ENCODE measurements at places on chromosomes 2 and 18.

- DNase-seq = no peak
Measured at GRCh38 chr2:12612671-12613070, 104.1 kb upstream of the TRIB2 start.

- DNase-seq = no peak
Measured at GRCh38 chr2:231927566-231927890, 1.3 kb upstream of the NPPC start.

GRCh38 chr18:22865354-22866116 lies 67.6 kb upstream of the RBBP8 start:
- no peak for DNase-seq

- DNase-seq = no peak
Measured at GRCh38 chr2:212832211-212833195, 293.9 kb upstream of the ERBB4 start.

GRCh38 chr2:71813807-71814470 lies 333.7 kb downstream of the CYP26B1 start:
- no peak for DNase-seq

DNA sequence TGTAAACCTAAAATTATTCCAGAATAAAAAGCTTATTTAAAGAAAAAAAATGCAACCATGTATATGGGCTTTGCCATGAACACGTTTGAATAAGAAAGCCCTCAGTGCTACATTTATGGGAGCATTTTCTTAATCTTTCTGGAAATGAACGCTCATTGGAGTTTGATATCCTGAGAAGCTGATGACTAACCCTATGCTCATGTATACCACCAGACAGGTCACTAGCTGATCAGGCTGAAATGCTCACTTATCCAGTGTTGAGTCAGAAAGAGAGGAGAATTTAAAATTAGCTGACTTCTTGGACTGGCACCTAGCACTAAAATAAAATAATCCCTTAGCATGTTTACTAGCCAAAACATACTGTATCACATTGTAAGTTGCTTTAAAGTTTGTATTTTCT lies 254.9 kb upstream of the SIX3 start:
- DNase-seq = no peak

DNA sequence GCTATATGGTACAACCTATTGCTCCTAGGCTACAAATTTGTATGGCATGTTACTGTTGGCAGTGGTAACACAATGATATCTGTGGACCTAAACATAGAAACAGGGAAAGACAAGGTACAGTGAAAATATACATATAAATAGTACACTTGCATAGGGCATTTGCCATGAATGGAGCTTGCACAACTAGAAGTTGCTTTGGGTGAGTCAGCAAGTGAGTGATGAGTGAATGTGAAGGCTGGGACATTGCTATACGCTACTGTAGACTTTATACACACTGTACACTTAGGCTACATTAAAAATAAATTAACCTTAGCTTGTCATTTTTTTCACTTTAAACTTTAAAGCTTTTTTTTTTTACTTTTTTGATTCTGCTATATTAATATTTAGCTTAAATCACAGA lies 500.0 kb upstream of the SETBP1 start:
- DNase-seq = no peak

- no peak for DNase-seq
Measured at GRCh38 chr2:98455494-98455976, 10.9 kb downstream of the INPP4A start.

GRCh38 chr2:176280156-176280555 lies 10.9 kb downstream of the MTX2 start:
- no peak for DNase-seq
